ENCODE measurements at places on chromosomes 7 and 10.
A peak's percentile ranks its signal among the peaks of the same experiment; 100 is the strongest.

DNA sequence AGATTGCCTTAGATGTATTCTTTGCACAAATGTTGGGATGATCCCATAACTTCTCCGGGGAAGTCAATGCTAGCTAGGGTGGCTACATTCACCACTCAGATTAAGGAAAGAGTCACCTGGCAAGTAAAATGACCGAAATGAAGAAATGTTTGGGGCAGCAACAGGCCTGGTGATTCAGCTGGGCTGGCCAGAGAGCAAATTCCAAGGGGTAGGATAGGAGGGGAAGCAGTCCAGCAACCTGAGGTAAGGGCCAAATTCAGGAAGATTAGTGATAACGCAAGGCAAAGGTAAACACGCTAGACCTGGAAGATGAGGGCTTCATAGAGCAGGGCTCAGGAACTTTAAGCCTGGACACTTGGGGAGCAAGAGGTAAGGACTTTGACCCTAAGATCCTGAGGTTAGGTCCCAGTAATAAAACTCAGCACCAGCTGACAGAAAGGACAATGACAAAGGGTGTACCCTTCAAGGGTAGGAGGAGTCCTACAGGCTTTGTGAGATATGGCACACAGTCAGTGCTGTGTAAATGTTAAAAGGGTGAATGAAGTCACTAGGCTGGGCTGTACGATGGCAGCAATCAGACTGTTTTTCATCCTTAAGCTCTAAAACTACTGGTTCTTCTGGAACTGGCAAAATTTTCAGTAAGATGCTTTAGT, 22.7 kb upstream of the SMNDC1 start:
- DNase-seq = no peak

GRCh38 chr10:111475720-111476119, 398.9 kb downstream of the ADRA2A start:
- peak; percentile 41 for DNase-seq

DNA sequence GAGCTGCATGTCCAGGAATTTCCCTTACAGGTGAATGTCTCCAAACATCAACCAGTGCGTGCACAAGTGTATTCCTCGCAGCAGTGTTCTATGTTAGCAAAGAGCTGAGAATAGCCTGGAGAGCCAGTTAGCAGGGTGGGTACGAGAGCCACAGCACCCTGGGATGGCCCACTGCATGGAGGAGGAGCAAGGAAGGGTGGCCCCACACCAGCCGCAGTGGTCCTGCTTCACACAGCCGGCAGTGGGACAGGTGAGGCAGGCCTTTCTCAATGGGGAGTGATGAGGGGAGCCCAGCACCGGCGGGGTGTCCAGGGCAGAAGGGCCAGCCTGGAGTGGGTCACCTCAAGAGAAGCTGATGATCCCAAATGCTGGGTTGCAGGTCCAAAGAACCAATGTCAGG, 240.7 kb downstream of the TCERG1L start:
- DNase-seq = no peak

- peak; percentile 54 for DNase-seq
Measured at GRCh38 chr7:149714910-149715471, 58.4 kb downstream of the ZNF467 start.

DNA sequence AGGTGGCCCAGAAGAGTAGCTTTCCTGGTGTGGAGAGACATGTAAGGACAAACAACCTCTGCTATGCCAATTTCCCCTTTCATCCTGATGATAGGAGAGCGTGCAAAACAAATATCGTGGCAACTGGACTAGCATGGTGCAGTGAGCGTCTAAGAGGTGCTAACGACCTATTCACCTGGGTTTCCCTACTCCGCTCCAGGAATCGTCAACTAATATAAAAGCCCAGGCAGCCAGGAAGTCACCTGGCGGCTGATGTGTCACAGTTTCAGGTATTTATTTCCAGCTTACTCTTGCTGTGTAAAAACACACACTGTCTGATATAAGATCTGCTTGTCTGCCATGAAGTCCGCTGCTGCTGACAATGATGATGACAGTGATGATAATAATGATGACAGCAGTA, 56.5 kb upstream of the EFCAB10 start:
- DNase-seq = no peak

GRCh38 chr7:36051501-36051900, 101.6 kb upstream of the EEPD1 start:
- no peak for DNase-seq

DNA sequence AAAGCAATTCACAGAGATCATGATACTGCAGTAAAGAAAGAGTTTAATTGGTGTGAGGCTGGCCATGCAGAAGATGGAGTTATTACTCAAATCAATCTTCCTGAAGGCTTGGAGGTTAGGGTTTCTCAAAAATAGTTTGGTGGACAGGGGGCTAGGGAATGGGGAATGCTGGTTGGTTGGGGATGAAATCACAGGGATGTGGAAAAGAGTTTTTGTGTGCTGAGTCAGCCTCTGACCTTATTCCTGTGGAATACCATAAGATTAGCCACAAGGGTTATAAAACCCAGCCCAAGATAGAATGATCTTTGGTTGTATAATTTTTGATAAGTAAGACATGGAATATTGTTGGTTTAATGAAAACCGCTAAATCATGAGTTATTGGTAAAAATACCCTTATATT, 764.3 kb downstream of the TYW1 start:
- DNase-seq = no peak

DNA sequence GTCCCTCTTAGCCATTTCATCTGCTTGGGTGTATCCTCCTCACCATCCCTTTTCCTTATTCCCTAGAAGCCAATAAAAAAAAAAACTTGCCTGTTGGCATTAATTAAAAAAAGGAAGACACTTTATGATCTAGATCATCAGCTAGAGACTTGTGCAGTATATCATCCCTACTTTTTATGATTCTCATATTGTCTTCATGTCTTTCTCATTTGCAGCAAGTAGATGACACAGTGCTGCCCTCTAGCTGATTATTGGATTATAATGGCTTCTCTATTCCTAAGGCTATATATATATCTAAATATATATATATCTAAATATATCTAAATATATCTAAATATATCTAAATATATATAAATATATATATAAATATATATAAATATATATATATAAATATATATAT, 272.4 kb upstream of the LRGUK start:
- no peak for DNase-seq

GRCh38 chr7:143900230-143900766, 1.7 kb downstream of the TCAF1 start:
- DNase-seq = no peak
